Astrocyte (in vitro differentiated cells and primary cell): ENCODE measurements at places on chromosomes 11 and 22. TPM values are rescaled to one million over a fixed set of nuclear protein-coding genes. Genes with fewer than 3 reads are reported as not detected.

Gene FOLR3
- total RNA-seq = not detected in 2 replicates

Gene SCUBE1
- total RNA-seq = 0.02 and 0.07 TPM in 2 replicates

Gene UPK3A
- total RNA-seq = not detected in 2 replicates

Gene SCARF2
- total RNA-seq = 17.3 and 22.5 TPM in 2 replicates

Gene OR51B2
- total RNA-seq = not detected in 2 replicates

Gene HEPACAM
- total RNA-seq = 0.19 TPM in 1 of 2 replicates, not detected in the other

Gene OR52E8
- total RNA-seq = not detected in 2 replicates

- peak; percentile 49 for DNase-seq
These were observed 203.1 kb upstream of the MPPED2 start for GRCh38 chr11:30789270-30789669.

GRCh38 chr11:111976767-111977145 lies 39.6 kb downstream of the DIXDC1 start:
- peak; percentile 12 for DNase-seq

DNA sequence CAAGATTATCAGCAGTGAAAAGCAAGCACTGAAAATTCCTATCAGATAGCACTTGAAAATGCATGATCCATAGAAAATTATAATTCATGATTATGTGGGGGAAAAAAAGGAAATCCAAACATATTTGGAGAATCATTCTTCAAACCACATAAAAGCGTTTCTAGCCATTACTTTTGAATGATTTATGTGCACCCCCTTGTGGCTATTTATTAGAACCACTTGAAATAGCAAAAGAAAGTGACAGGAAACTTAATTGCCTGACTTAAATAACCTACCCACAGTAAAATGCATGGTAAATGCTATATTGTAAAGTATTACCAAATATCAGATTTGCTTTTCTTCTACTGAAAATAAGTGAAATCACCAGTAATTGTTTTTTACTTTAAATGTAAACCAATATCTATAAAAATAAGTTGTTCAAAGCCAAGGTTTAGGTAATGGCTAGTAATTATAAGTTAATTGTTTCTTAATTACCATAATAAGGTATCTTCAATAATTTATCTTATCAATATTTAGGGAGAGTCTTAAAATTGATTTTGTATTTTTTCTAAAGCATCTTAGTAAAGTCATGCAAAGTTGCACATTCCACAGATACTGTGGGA lies 168.5 kb downstream of the ARHGAP42 start:
- DNase-seq = peak; percentile 53

- DNase-seq = peak; percentile 34
These were observed 75.2 kb downstream of the ZNRF3 start for GRCh38 chr22:28958611-28959010.

DNA sequence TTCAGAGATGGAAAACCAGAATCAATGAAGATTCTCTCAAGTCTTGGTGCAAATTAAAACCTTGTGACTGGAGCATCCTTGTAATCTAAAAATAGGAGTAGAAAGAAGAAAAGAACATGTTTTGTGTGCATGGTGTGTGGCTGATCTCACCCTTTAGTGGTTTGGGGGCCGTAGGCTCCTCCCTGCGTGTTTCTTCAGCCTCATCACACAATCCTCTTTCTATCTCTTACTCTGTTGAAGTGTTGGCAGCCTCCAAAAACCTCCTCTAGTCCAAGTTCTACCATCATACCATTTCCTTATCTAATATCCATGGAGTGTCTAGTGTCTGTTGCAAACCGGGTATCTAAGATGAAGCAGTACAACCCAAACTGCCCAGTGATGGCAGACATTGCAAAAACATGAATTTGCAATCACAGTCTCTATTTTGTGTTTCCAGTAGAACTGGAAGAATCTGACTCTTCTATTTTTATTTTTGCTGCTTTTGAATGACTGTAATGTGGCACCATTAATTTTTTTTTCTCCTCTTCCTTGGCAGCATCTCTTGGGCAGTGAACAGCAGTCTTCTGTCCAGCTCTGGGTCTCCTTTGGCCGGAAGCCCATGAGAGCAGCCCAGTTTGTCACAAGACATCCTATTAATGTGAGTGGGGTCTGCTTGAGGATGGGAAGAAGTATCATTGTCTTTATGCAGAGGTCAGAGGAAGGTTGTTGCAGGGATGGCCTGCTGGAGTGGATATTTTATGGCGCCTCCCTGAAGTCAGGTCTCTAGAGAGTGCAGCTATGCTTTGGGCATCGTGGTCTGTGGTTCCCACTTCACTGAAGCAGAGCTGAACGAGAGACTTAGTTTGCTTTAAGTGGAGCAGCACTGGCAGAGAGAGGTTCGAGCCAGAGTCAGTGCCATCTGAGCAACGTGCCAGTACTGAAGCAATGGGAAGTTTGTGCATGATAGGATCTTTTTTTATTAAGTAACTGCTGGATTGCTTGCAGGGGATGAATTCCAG lies 60.0 kb upstream of the SORL1-AS1 start:
- no peak for DNase-seq

DNA sequence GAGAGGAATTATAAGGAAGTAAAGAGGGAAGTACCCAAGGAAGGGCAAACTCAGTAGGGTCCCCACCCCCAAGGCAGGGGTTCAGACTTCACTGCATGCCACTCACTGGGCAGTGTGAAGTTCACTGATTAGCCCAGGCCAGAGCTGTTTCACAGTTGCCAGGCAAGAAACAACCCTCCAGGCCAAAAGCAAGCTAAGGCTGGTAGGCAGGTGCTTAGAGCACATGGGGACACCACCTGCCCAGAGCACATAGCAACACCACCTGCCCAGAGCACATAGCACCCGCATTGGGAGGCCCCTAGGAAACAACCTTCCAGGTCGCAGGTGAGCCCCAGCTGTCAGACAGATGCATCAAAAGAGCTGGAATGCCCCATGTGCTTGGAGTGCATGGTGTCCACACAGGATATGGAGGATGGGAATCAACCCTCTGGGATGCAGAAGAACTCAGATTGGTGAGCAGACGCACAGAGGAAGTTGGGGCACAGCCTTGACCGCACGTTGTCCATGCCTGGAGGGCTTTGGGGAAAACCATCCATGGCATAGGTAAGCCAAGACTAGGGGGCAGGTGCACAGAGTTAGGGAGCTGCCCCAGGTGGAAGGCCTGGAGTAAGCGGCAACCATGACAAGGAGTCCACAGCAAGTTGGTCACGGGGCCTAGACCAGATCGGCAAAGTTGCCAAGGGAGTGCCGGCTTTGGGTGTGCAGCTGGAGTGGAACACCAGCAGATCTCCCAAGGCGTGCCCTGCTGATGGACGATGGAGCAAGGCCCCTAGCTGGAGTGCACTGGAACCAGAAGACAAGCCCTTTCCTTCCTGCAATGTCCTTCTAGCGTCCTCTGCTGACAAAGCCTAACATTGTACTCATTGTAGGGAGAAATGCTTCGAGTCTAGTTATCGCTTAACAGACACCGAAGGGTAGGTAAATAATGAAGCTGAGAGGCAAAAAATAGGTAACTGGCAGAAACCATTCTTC lies 7.8 kb upstream of the TMEM216 start:
- no peak for DNase-seq

GRCh38 chr11:14460147-14460546 lies 39.5 kb downstream of the COPB1 start:
- no peak for DNase-seq

- peak; percentile 68 for DNase-seq
These were observed 3.7 kb upstream of the DPF2 start for GRCh38 chr11:65329944-65330403.

GRCh38 chr11:115133475-115134209 lies 370.6 kb downstream of the CADM1 start:
- no peak for DNase-seq

GRCh38 chr11:92300876-92301275 lies 76.3 kb downstream of the FAT3 start:
- no peak for DNase-seq

- no peak for DNase-seq
These were observed 1350.5 kb downstream of the TBC1D22A start for GRCh38 chr22:48112687-48113521.

DNA sequence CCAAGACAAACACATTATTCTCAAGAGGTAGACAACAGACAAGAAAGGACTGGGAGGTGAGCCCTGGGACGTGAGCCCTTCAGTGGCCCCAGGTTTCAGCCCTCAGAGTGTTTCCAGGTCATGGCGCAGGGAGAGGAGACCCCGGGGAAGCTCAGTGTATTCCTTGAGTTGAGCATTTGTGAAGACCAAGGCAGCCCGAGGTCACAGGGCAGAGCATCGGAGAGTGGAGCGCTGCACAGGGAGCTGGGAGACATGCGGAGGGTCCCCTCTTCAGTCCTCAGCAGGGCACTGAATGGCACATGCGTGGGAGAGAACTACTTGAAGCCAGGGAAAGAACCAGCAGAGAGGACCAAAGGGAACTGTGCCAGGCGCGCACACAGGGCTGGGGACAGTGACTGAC lies 11.7 kb downstream of the KRTAP5-6 start:
- no peak for DNase-seq

- no peak for DNase-seq
These were observed 228.3 kb downstream of the KIRREL3 start for GRCh38 chr11:126772267-126772666.

DNA sequence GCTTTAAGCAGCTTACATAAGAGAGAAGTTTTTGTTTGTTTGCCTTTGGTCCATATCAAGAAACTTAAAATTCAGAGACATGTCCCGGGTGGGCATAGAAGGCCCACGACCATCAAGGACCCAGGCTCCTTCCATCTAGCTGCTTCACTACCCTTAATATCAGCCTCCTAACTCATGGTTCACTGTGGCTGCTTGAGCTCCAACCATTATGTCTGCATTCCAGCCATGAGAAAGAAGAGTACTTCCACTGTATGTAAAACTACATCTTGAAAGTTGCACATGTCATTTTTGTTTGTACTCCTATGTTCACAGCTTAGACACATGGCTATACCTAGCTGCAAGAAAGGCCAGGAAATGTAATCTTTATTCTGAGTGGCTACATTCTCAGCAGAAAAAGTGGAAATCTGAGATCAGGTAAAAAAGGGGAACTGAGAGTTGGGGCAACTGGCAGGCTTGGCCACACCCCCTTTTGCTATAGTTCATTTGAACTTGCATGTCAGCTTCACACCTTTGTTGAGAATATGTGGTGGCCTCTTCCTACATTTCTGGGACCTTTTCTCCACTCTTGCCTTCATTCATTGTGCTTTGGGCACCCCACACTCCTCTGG lies 81.3 kb upstream of the TP53I11 start:
- DNase-seq = no peak

DNA sequence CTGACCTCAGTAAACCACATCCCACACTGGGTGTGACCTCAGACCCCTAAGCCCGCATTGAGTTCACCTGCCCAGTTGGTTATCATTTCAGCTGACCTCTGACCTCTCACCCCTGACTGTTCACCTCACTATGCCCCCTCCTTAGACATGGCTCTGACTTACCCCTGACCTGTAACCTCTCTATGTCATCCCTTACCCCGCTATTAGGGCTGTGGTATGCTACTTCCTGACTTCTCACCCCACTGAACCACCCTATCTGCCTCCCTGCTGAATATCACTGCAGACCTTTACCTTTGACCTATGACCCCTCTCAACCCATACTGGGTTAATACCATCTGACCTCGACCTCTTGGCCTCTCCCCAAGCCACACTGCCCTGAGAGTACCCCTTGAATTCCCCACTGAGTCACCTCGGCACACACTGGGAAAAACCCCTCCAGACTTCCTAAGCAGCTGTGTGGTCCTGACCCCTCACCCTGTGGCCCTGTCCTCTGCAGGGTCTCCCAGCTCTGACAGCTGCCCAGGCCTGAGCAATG lies 8.3 kb downstream of the PLCB3 start:
- no peak for DNase-seq
